Effector CD8-positive, alpha-beta T cell (primary cell): ENCODE measurements at places on chromosomes 3 and 15.

- no peak for DNase-seq
These were observed 88.0 kb upstream of the ALCAM start for GRCh38 chr3:105278688-105279087.

- no peak for DNase-seq
These were observed 64.2 kb downstream of the OXNAD1 start for GRCh38 chr3:16329036-16329825.

- no peak for DNase-seq
These were observed 133.2 kb downstream of the PGPEP1L start for GRCh38 chr15:98874370-98874769.

DNA sequence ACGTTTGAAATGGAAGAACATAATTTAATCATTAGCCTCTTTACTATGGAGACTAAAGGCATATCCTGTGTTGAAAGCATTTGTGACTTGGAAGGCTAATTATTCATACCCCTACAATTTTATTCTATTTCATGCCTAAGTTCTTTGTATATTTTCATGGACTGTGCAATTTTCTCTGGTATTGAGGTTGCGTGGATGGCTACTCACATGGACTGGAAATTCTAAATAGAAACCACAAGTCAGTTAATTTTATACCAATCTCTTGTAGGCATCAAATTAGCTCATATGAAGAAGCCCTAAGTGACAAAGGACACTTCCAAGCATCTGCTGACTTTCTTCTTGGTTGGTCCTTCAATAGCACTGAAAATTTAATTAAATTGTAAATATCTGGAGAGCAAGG is 1353.5 kb downstream of the ROBO1 start:
- no peak for DNase-seq

- DNase-seq, result no peak
These were observed 159.2 kb upstream of the SLCO3A1 start for GRCh38 chr15:91694131-91694830.

DNA sequence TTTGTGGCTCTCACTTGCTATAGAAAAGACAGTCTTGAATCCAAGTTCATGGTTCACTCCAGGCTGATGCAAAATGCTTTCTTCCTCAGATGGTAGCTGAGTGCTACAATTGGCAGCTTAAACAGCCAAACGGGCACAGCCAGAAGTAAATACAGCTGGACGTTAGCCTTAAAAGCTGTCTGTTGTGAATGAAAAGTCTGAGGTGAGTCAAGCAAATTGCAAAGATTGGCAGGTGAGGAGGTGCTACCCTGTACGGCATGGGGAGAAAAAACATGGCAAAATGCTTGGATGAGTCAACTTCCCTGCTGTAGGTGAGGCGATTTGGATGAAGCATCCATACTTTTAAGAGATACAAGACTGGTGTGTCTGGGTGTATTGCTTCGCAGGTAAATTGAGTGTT is 40.5 kb downstream of the IL5RA start:
- DNase-seq, result no peak

DNA sequence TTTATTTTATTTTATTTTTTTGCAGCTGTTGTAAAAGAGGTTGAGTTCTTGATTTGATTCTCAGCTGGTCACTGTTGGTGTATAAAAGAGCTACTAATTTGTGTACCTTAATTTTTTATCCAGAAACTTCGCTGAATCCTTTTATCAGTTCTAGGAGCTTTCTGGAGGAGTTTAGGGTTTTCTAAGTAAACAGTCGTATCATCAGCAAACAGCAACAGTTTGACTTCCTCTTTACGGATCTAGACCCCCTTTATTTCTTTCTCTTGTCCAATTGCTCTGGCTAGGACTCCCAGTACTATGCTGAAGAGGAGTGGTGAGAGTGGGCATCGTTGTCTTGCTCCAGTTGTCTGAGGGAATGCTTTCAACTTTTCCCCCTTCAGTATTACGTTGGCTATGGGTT is 165.8 kb upstream of the KCNMB2 start:
- no peak for DNase-seq

DNA sequence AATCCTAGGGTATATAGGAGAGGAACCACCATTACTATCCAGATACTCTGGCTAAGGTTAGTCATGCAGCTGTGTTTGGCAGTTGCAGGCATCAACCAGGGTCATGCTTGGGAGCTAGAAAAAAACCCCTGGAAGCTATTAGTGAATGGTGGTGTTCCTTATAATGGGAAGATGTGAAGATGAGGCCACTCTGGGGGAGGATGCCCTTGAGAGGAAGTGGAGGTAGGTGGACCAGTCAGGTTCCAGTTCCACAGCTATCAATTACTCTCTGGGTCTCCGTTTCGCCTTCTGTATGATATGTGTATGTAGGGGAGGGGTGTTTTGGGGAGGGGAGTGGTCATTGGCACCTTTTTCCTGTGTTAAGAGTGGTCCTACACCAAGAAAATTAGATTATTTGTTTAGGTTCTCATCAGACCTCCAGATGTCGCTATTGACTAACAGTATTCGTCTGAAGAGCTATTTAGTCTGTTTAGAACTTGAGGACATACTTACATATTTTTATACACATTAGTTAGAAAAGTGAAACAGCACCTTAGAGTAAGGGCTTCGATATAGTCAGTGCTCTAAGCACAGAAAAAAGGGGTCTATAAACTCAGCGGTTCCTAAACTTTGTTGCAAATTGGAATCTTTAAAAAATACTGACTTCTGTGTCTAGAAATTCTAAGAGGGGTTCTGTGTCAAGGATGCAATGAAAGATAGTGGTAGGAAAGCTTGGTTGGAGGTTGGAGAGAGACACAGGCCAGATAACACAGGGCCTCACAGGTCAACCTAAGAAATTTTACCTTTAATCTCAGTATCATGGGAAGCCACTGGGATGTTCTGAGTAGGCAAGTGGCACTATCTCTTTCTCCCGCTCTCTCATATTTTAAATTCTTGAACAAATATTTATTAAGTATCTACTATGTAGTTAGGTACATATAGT is 9.1 kb upstream of the HPS3 start:
- DNase-seq, result no peak

DNA sequence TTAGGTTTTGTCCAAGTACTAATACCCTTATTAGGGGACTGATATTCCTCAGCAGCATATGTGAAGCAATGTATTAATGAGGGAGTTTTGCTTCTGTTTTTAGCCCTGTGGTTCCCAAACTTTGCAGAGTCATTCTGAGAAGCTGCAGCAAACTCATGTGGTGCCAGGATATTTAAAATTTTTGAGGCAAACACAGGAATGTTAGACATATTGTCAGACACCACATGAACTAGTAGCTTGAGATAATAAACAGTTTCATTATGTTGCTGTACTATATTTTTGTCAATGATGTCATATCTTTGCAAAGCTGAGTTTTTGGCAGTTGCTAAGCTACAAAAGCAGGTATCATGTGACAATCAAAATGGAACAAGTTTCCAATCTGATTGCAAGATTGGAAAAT is 36.6 kb downstream of the ATP6V1A start:
- DNase-seq, result no peak

GRCh38 chr3:141233457-141234161 is 2.0 kb downstream of the PXYLP1 start:
- DNase-seq, result no peak

DNA sequence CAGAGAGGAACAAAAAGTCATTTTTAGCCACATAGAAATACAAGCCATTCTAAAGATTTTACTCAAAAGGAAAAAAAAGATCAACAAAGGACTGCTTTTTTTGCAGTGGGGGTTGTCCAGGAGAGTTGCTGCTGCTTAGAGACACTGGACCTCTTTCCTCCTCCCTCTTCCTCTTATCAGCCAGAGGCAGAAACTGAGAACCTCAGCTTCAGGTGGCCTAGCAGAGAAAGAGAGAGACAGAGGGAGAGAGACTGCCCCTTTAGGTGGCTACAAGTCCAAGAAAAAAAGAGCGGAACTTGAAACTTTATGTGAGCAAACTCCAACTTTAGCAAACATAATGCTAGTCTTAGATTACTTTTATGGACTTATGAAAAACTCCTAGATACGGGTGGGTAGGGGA is 54.2 kb downstream of the NPAP1 start:
- DNase-seq, result no peak

- no peak for DNase-seq
These were observed 837 bp downstream of the LRRN1 start for GRCh38 chr3:3800080-3800455.

- no peak for DNase-seq
These were observed 49.4 kb upstream of the CCDC174 start for GRCh38 chr3:14602006-14602803.

DNA sequence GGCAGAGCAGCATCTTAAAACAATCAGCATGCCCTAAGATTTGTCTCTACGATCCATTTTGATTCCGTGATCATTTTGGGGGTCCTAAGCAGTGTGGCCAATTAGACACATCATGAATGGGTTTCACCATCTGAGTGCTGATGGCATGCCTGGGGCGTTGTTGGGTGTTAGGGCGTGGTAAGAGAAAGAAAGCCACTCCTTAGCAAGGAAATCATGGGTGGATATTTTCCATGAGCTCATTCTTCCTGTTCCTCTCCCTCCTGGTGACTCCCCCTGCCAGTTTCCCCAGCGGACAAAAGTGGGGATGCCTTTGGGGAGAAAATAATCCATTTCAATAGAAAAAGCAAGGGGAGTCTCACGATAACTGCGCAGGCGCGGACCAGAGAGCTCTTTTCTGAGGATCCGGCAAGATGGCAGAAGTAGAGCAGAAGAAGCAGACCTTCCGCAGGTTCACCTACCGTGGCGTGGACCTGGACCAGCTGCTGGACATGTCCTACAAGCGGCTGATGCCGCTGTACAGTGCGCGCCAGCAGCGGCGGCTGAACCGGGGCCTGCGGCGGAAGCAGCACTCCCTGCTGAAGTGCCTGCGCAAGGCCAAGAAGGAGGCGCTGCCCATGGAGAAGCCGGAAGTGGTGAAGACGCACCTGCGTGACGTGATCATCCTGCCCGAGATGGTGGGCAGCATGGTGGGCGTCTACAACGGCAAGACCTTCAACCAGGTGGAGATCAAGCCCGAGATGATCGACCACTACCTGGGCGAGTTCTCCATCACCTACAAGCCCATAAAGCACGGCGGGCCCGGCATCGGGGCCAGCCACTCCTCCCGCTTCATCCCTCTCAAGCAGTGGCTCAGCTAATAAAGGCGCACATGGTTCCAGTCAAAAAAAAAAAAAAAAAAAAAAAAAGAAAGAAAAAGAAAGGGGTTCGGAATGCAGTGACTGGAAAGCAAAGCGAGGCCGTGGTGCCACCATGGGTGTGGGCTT is 301.8 kb downstream of the LRTM1 start:
- DNase-seq, result no peak

- DNase-seq, result no peak
These were observed 31.5 kb downstream of the ABHD2 start for GRCh38 chr15:89119489-89120478.

DNA sequence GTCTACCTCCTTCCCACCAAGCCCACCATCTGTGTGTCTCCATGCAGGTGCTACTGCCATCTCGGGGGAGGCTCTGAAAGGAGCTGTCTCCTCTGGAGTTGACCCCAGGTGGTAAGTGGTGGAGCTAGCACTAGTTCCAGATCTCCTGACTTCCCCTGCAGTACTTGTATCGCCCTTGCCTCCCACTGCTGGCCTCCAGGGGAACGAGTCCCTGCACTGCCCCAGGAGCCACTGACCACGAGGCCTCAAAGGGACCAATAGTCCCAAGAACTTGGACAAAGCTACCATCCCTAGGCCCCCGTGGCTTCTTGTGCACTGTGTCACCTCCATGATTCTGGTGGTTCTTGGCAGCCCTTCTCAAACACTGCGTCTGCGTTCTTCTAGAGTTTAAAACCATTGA is 98.9 kb downstream of the TOP2B start:
- DNase-seq, result no peak
